ENCODE measurements at places on chromosomes 4 and X.

DNA sequence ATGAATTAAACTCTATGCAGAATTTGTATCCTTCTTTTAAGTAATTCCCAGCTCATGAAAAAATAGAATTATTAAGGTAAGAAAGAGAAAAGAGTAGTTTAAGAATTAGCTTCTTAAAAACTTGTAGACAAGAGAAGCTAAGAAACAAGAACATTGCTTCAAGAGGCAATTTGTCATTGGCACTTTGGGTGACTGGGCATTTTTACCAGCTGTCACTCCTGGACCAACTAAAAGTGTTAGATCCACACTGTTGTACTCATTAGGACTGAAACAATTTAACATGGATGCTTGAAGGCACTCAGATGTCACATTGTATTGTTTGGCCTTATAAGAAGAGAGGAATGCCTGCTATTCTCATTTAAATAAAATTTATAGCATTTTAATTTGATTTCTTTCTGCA lies 7.4 kb downstream of the COL25A1 start:
- no peak for DNase-seq

- no peak for DNase-seq
These were observed 4.3 kb downstream of the TMPRSS11D start for GRCh38 chr4:67879486-67879885.

DNA sequence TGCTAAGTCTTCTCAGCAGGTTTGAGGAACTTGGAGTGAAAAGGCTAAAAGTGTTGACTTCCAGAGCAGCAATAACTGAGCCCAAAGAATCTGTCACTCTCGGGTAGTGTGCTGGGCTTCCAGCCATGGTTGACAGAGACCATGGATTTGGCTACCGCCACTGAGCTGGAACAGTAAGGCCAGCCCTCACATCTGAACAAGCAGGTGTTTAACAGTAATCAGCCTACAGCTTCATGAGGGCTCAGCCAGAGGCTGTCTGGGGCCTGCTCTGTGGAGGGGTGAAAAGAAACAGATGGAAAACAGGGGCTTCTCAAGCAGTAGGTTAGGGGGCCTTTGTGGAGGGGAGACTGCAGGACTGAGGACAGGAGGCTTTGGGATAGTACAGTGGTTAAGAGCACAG lies 14.9 kb downstream of the RASL11B start:
- no peak for DNase-seq

GRCh38 chr4:143232277-143232676 lies 47.6 kb downstream of the USP38 start:
- DNase-seq = no peak

GRCh38 chr4:152460488-152460887 lies 75.4 kb downstream of the FBXW7 start:
- DNase-seq = no peak

DNA sequence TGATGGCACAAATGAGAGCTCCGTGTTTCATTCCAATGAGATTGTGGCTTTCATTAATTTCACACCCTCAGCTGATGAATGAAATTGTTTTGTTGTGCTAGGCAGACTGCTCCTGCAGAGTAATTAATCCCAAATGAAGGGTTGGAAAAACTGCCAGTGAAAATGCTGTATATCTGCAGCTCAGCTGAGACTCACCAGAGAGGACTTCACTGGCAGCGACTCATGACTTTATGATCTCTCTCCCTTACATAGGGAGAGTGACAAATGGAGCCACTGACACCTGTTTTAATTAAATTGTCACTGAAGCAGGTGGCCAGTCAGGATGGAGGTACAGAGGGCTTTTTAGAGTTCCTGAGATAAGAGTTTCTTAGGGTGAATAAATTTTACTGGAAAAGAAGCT lies 24.8 kb downstream of the GRXCR1 start:
- no peak for DNase-seq

- DNase-seq = no peak
These were observed 20.0 kb upstream of the MBNL3 start for GRCh38 chrX:132508834-132509233.

DNA sequence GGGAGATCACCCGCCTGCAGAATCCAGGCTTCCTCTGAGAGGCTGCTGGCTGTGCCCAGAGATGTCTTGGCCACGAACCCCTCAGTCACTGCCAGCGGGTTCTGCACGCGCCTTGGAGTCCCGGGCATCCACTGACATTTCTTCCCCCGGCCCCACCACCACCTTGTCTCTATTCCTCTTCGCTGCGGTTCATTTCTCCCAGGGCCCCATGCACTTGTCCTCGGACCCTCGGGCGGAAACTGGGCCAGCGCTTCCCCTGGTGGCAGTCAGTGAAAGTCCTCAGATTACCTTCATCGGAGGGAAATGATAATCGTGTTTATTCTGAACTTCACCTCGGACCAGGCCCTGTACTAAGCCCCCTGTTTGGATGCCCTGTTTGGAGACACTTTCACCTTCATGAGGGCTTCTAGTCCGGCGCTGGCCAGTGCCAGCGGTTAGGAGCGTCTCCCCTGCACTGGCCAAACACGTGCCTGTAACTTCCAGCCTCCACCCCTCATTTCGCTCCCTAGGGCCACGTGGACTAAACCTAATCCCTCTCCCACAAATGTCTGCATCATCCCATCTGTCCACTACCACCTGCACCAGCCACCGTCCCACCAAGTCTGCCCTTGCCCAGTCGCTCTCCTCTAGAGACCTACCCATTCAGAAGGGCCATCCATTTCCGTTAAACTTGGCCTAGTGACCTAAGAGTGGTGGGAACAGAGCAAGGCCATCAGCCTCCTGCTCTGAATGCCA lies 82.0 kb downstream of the DCTD start:
- DNase-seq = no peak

DNA sequence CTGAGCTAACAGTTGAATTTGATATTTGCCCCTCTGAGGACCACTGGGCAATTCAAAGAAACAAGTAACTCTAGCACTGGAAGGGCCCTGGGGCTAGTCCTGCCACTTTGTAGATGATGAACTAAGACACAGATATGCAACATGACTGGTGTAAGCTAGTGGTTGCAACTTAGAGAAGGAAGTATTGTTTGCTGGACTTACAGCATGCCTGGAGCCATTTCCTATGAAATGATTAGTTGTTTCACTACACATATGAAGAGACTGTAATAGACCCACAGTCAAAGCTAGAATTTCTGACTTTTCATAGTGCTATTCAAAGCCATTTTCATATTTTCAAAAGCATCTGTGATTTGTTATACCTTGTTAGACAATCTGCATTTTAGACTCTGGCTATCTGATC lies 96.2 kb downstream of the TSPAN7 start:
- DNase-seq = no peak

DNA sequence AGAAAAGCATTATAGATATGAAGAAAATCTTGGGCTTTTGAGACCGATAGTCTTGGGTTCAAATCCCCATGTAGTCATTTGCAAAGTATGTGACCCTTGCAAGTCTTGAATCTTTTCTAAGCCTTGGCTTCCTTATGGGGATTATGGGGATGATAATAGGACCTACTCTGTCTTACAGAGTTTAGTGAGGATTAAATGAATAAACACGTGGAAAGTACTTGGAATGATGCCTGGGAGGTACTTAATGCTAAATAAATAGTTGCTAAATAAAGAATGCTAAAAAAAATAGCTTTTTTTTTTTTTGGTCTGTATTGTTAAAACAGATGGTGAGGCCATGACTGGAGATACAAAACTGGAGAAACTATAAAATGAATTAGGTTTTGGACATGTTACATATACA lies 292.7 kb downstream of the GPAT3 start:
- DNase-seq = no peak

DNA sequence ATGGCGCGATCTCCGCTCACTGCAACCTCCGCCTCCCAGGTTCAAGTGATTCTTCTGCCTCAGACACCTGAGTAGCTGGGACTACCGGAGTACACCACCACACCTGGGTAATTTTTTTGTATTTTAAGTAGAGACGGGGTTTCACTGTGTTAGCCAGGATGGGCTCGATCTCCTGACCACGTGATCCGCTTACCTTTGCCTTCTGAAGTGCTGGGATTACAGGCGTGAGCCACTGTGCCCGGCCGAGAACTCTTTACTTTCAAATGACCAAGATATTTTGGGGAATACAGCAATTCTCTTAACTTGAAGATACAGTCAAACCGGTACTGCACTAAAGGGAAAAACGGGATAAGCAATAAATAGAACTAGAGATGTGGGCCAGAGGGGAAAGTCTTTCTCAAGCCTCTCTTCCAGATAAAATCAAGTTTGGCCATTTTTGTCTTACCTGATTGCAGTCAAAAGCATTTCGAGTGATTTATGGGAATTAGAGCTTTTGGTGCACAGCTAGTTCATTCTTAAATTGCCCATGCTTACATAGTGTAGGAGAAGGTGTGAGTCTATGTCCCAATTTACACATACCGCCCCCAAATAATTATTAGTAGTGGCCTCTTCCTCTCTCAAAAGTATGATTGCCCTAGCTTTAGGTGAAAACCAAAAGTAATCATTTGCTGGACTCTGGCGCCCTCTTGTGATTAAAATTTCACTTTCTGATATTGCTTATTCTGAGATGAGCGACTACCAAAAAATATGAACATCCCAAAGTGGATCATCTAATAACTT lies 53.2 kb upstream of the ABCG2 start:
- DNase-seq = no peak

GRCh38 chr4:84814094-84814750 lies 152.3 kb downstream of the WDFY3 start:
- no peak for DNase-seq

GRCh38 chr4:53040459-53040815 lies 178.3 kb downstream of the RASL11B start:
- DNase-seq = no peak

GRCh38 chr4:41384992-41385391 lies 128.3 kb downstream of the UCHL1 start:
- peak; percentile 62 for DNase-seq

DNA sequence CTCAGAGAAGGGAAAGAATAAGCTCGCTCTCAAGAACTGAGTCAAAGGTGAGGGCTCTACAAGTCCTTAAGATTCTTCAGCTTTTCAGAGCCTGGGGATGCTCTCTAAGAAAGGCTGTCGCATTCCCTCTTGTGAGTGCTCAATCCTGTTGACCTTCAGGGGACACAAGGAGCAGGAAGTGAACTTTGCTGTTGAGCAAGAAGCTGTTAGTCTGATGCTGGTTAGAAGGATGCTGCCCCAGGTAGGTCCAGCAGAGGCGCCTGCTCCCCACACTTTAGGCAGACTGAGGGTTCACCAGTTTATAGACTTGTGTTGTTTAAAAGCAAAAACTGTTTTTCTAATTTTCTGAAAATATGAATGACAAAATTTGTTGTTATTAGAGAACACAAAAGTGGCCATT lies 125.4 kb upstream of the SPOCK3 start:
- DNase-seq = no peak

- no peak for DNase-seq
These were observed 60.5 kb downstream of the MSX1 start for GRCh38 chr4:4919927-4920326.

DNA sequence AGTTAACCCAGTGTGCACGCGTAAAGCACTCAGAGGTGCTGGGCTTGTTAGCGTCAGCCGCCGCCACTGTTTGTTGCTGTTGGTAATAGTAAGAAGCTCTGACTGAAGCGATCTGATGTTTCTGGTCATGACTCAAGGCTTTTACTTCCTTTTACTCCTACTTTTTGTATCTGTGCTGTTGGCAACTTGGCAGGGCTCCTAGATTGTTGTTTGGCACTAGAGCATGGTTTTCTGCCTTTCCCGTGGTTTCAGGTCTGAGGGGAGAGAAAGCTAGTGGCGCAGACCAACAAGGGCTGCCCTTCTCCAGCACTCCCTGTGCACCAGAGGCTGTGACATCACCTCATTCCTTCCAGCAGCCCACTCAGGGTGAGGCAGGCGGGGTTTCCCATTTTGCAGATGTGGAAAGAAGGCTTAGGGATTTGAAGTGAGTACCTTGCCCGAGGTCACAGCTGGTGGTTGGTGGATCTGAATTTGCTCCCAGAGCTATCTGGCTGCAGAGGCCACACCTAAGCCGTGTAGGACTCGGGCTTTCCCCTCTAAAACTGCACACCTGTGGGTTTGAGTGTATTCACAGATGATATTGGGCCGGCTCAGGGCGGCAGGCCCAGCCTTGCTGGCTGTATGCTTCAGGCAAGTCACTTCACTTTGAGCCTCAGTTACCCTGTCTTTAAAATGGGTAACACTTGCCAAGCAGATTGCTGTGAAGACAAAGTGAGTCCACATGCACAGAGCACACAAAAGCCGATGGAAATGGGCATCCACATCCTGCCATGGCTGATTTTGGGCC lies 51.2 kb upstream of the TADA2B start:
- DNase-seq = peak; percentile 72

GRCh38 chr4:118206627-118207026 lies 146.2 kb downstream of the PRSS12 start:
- DNase-seq = no peak

GRCh38 chr4:165556383-165556782 lies 177.6 kb downstream of the CPE start:
- DNase-seq = no peak

DNA sequence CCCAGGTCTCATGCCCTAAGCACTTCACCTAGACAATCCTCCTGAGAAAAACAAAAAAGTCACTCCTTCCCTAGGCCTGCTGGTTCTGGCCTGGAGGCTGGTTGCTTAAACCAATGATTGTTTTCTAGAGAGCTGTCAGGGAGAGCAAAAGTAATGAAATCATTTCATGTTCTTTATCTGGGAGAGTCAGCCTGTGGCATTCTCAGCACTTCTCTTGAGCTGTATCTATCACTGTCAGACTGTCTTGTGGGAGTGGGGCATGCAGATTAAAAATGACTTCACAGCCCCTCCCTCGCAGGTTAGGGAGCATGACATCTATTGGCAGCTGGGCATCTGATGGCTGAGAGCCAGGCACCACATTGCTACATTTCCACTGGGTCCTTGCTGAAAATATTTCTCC lies 20.4 kb upstream of the TMEM154 start:
- no peak for DNase-seq

DNA sequence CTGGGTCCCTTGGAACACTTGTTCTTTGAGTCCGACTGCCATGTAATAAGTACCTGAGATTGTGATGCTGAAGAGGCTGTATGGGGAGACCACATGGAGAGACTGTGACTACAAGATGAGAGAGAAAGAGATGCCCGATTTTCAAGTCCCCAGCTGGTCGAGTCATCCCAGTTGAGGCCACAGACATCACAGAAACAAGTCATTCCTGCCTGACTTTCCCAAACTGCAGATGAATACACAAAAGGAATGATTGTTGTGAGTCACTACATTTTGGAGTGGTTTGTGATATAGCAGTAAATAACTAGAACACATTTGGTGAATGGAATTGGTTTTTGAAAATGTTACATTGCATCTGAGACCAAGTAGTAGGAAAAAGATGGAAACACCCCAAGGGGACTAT lies 9.0 kb upstream of the YIPF7 start:
- DNase-seq = no peak

- no peak for DNase-seq
These were observed 275.8 kb upstream of the IL1RAPL1 start for GRCh38 chrX:28311466-28311865.

- DNase-seq = no peak
These were observed 6.5 kb upstream of the MRPL1 start for GRCh38 chr4:77856152-77856551.

GRCh38 chrX:151151665-151152267 lies 24.6 kb upstream of the GPR50 start:
- no peak for DNase-seq

DNA sequence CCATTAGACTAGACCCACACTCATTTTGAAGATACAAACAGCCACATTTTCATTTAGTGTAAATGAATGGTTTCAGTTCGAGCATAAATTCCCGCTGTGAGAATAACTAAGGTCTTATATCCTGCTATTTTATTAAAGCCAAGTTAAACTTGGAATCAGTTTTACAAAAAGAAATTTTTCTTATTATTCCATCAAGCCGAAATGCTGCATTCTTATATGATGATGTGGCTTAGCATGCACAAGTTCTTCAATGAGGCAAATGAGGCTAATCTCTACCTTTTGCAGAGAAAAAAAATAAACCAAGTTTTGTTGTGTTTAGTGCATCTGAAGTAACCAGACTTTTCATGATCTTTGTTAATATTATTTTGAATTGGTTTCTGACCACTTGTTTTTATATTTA lies 953.9 kb upstream of the PCDH10 start:
- DNase-seq = no peak
